ENCODE measurements at places on chromosomes 4 and X.

- no peak for DNase-seq
Measured at GRCh38 chr4:121799867-121800501, 1.1 kb upstream of the EXOSC9 start.

- no peak for DNase-seq
Measured at GRCh38 chr4:80382090-80382832, 46.7 kb downstream of the CFAP299 start.

GRCh38 chrX:132876523-132877338, 81.7 kb downstream of the HS6ST2 start:
- peak; percentile 7 for DNase-seq

DNA sequence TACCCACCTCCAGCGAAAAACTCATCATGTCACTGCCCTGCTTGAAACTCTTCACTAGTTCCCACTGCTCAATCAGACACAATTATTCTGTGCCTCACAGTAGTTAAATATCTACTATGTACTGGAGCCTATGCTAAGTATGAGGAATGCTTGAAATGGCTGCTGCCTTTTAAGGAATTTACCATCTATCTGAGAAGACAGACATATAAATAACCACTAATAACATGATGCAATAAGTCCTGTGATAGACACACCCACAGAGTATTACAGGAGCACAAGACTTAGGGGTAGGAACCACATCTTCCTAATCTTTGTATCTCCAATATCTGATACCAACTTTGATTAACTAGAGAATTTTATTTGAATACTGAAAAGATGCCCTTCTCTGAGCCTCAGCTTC, 21.1 kb downstream of the SLC25A53 start:
- DNase-seq: peak; percentile 8

- no peak for DNase-seq
Measured at GRCh38 chrX:810186-810585, 179.6 kb downstream of the SHOX start.

DNA sequence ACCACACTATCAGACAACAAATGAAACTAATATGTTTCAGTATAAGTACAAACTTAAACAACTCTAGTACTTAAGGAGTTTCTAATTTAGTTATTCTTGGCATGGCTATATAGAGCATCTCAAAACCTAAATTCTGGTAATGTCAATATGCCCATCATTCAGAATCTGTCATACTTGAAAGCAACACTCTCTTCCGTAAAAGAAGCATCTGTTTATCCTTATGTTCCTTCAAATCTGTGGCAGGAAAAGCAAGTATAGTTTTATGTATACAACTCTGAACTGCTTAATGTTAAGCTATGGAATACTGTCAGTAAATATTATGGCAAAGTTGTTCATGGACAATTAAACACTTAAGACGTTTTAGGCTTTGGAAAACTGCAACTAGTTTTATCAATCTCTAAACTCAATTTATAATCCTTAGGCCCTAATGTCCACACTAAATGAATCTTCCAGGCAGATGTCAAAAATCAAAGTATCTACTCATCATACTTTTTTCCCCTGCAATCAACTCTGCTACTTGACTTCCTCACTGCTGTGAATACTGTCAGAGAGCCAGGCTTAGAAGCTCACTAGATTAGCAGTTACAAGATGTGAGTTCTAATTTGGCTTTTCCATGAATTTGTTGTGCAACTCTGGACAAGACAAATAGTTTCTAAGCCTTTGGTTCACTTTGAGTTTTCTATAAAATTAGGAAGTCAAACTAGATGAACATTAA, 109.4 kb downstream of the SCLT1 start:
- DNase-seq: no peak

DNA sequence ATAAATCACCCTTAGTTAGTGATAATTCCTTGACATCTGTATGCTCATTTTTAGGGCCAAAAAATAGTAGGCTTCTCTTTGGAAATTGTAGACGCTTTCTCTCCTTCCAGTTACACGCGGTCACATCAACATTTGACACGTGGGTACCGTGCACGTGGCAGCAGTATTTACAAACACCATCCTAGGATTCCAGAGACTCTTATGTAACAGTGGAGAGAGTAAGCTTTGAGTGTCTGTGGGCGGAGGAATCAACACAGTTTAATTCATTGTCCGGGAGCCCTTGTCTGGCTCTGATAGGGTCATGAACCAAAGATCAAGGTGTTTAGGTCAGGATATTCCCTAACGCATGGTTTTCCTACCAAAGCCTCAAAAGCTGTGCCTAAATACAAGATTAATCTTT, 12.2 kb downstream of the TET2 start:
- peak; percentile 76 for DNase-seq

- peak; percentile 50 for DNase-seq
Measured at GRCh38 chr4:181685911-181686310, 557.3 kb upstream of the TENM3 start.

- peak; percentile 69 for DNase-seq
Measured at GRCh38 chr4:137274404-137274803, 257.9 kb downstream of the PCDH18 start.

DNA sequence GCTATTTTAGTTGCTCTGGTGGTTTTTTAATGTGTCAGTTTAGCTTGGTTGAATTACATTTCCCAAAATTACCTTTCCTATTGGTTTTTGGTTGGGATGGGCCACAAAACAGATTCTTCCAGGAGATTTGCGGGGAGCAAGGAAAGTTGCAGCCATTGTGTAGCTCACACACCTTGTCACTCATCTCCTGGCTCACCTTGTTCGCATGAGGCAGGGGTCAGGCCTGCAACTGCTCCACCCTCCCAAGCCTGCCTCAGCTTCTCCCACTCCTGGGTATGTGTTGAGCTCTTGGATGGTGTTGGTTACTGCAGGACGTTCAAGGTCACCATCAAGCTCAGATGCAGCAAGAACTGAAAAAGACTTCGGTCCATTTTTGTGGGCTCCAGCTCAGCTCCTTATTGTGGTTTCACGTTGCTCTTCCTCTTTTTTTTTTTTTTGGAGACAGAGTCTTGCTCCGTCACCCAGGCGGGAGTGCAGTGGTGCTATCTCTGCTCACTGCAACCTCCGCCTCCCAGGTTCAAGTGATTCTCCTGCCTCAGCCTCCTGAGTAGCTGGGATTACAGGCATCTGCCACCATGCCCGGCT, 95.6 kb upstream of the METTL14 start:
- DNase-seq: no peak

- DNase-seq: no peak
Measured at GRCh38 chr4:22574880-22575279, 59.0 kb upstream of the ADGRA3 start.

- peak; percentile 13 for DNase-seq
Measured at GRCh38 chrX:111652719-111653118, 28.3 kb upstream of the ALG13 start.

DNA sequence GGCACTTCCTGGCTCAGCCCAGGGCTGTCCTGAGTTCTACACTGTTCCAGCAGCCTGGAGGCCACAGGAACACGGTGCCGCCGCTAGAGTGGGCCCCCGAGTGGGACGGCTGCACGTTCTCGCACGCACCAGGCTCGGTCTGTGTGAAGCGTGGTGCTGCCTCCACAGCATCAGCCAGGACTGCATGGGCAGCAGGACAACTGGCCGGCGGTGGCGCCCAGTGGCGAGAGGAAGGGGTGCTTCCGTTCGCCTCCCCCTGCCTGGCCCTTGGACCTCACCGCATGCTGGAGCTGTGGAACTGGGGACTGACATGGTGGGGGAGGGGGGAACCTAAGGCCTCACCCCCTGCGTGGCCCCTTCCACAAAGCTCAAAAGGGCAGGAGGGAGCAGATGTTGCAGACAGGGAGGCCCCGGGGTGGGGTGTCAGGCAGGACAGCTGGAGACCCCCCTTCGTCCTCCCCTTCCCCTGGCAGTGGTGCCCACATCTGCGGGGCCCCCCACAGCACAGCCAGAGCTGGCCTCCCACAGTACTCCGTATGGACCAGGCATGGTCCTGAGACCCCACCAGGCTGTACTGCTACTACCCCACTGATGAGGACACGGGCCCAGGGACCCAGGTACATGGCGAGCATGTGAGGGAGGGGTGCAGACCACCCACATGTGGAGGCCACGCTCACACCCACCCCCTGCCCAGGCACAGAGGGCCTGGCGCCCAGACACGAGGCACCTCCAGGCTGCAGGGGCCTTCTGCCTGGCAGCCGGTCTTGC, 58.5 kb downstream of the ACOX3 start:
- DNase-seq: no peak

- no peak for DNase-seq
Measured at GRCh38 chr4:183035256-183035655, 63.8 kb upstream of the WWC2 start.

DNA sequence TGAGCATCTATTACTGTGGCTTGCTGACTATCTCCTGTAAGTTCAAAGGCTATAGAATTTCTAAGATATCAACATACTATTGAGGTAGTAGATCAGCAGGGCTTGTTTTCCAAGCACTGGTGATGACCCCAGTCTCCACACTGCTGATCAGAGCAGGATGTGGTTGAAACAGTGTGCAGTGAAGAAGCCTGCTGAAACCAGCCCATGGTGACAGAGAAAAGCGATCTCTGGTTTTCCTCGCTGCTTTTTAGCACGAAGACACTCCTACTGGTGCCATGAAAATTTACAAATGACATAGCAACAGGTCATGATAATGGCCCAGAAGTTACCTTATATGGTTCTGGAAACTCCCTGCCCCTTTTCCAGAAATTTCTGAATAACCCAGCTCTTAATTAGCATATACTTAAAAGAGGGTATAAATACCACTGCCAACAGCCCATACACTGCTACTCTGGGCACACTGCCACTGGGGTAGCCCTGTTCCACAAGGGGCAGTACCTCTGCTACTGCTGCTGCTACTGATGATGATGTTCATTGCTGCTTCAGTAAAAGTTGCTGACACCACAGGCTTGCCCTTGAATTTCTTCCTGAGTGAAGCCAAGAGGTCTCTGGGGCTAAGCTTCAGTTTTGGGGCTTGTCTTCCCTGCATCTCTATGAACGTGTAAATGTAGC, 1689.5 kb upstream of the PCDH10 start:
- no peak for DNase-seq

- peak; percentile 96 for DNase-seq
Measured at GRCh38 chr4:7831330-7831729, 108.3 kb downstream of the AFAP1 start.

GRCh38 chr4:1872870-1873269, 1.7 kb downstream of the NSD2 start:
- DNase-seq: no peak
